H9 (cell line): ENCODE measurements at places on chromosomes 4 and X. TPM values are rescaled to one million over a fixed set of nuclear protein-coding genes. Genes with fewer than 3 reads are reported as not detected.

Gene CCDC149
- 4.5 and 5.0 TPM in 2 replicates for total RNA-seq

Gene LYAR
- total RNA-seq = 47.0 and 50.9 TPM in 2 replicates

Gene MND1
- total RNA-seq = 20.5 and 21.0 TPM in 2 replicates

DNA sequence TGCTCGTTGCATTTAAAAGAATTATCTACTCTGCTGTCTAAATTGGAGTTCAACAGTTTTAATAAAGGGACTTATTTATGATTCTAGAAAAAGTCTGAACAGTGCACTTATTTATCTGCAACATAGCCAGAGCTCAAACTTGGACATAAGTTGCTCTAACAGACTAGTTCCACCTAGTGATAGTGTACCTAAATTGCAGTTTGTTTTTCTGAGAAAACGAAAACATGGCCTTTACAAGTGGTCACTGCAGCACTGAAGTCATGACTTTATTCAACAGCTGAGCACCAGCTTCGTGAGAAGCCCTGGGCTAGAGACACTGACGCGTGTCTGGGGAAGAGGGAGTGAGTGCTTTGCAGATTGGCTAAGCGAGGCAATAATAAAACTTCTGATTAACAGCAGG lies 77.3 kb upstream of the IGSF1 start:
- H3K36me3 ChIP-seq = no peaks in the 10 kb centered on the region
- H3K4me3 ChIP-seq = peak overlapping the region; percentile 9; the same call in 1 of the 3 replicates
- no peak overlapping the region for H3K27ac ChIP-seq

DNA sequence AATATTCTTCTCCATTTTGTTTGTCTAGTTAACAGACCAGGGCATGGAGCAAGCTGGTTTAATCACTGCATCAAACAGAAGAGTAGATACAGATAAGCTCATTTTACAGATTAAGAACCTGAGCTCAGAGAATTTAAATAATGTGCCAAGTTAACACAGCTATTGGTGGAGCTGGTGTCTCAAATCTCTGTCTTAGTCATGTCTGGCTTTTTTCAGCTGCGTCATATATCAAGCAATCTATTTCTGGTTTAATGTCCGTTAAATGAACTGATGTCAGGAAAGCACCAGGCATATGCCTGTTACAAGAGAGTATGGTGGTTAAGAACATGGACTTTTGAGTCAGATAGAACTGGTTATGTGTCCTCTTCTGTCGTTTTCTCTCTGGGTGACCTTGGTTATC lies 79.8 kb upstream of the ADGRA3 start:
- H3K4me1 ChIP-seq = no peaks in the 10 kb centered on the region
- no peaks in the 10 kb centered on the region for H3K36me3 ChIP-seq
- H3K4me3 ChIP-seq = no peak overlapping the region
- H3K27ac ChIP-seq = no peak overlapping the region
- DNase-seq = no peak
- H3K27me3 ChIP-seq = no peaks in the 10 kb centered on the region

GRCh38 chrX:43141885-43142284 lies 363.9 kb upstream of the PPP1R2C start:
- H3K36me3 ChIP-seq = peaks cover 7% of the 10 kb centered on the region; the same call in 2 of the 3 replicates
- no peak overlapping the region for H3K4me3 ChIP-seq
- H3K4me1 ChIP-seq = no peaks in the 10 kb centered on the region
- no peaks in the 10 kb centered on the region for H3K27me3 ChIP-seq

DNA sequence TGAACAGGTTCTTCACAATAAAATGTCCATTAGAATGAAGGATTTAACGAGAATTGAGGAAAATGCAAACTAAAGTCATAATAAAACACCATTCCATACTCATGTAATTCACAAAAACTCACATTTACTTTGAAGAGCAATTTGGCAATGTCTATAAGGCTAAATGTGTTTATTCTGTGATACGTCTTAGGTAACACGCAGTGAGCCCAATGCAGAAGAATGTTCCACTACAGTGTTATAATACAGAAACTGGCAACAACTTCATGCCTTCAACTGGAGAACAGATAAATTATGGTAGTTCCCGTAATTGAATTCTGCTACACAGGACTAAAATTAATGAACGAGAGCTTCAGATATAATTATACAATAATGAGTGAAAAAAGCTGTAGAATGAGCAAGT lies 17.4 kb downstream of the ADH5 start:
- H3K4me3 ChIP-seq = no peak overlapping the region
- no peaks in the 10 kb centered on the region for H3K27me3 ChIP-seq
- no peak overlapping the region for H3K27ac ChIP-seq
- DNase-seq = no peak
- H3K36me3 ChIP-seq = peaks cover 31% of the 10 kb centered on the region

Gene DAPP1
- total RNA-seq = not detected in 2 replicates

- no peak overlapping the region for H3K27ac ChIP-seq
- no peaks in the 10 kb centered on the region for H3K36me3 ChIP-seq
- no peak overlapping the region for H3K4me3 ChIP-seq
- DNase-seq = no peak
- H3K4me1 ChIP-seq = no peaks in the 10 kb centered on the region
- no peaks in the 10 kb centered on the region for H3K27me3 ChIP-seq
Observed at GRCh38 chr4:70632028-70632427, 3.5 kb downstream of the ENAM start.

Gene TDO2
- total RNA-seq = not detected in 2 replicates

DNA sequence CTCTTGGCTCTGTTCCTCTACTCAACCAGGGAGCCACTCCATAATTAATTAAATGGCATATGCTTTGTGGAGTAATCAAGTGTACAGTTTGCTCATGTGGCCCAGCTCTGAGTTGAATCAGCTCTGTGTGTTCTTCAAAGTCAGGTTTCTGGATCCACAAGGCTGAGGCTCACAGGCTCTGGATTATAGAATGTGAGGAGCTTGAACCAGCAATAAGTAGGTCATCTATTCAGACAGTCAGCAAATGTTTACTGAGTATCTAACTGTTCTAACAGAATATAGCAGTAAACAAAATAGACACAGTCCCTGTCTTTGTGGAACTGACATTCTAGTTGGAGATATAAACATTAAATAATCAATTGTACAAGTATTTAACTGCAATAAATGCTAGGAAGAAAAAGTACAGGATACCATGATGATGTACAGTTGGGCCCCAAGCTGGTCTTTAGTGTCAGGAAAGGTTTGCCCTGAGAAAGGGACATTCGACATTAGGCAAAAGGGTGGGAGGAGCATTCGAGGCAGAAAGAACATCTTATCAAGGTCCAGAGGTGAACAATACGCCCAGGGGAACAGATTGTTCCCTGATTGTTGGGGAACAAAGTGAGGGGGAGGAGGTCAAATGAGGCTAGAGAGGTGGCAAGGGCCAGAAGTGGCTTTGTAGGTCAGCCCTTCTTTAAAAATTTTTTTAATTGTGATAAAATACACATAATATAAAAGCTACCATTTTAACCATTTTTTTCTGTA lies 20.5 kb upstream of the TSR2 start:
- peaks cover 8% of the 10 kb centered on the region for H3K36me3 ChIP-seq
- no peak overlapping the region for H3K27ac ChIP-seq
- no peaks in the 10 kb centered on the region for H3K4me1 ChIP-seq
- no peak for DNase-seq
- no peaks in the 10 kb centered on the region for H3K27me3 ChIP-seq

Gene SYTL5
- total RNA-seq = 0.15 TPM in 2 replicates

DNA sequence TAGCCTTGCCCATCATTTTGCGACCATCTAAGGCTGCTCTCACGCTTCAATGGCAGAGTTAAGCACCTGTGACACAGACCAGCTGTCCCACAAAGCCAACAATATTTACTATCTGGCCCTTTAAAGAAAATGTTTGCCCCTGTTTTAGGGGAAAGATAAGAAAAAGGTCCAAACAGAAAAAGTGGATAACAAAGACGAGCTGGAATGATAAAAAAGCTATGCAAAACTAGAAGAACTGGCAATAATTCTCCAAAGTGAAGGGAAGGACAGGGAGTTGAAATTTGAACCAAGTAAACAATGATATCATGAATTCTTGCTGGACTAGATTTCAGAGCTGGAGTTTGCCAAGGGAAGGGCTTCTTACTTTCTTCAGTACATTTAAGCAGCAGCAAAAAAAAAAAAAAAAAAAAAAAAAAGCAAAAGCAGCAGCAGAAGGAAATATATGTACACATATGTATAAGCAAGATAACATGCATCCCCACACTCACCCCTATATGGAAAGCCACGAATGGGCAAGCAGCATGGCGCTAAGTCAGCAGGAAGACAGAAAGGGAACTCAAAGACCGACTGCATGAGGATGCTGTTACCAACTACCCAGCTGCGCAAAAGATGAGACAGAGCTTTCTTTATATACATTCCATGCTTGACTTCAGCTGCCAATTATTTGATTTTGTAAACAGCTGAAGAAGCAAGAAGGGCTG lies 12.5 kb downstream of the TRAPPC2 start:
- H3K27ac ChIP-seq = no peak overlapping the region
- DNase-seq = no peak
- H3K36me3 ChIP-seq = peaks cover 23% of the 10 kb centered on the region
- H3K4me1 ChIP-seq = no peaks in the 10 kb centered on the region

Gene CYBB
- 0.04 and 0.07 TPM in 2 replicates for total RNA-seq

DNA sequence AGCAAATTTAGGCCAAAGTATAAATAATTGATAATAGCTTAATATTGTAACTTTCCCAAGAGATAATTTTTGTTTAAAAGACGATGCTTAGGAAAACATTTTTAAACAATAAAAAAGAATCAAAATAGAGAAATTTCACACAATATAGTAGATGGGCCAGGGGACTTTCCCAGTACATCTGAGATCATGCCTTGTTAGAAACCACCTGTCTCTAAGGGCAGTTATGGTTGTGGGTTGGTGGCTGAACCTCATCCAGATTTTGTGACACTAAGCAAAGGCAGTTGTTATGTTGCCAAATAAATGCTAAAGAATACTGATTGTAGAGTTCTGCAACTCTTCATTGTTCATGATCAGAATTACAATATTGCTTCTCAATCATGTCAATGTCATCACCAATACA lies 270.6 kb downstream of the BANK1 start:
- H3K27me3 ChIP-seq = no peaks in the 10 kb centered on the region
- H3K36me3 ChIP-seq = no peaks in the 10 kb centered on the region
- H3K27ac ChIP-seq = no peak overlapping the region

- H3K4me1 ChIP-seq = no peaks in the 10 kb centered on the region
- H3K27ac ChIP-seq = no peak overlapping the region
- no peaks in the 10 kb centered on the region for H3K27me3 ChIP-seq
- no peak for DNase-seq
- H3K4me3 ChIP-seq = no peak overlapping the region
Observed at GRCh38 chrX:154727418-154727817, 23.5 kb downstream of the GAB3 start.

DNA sequence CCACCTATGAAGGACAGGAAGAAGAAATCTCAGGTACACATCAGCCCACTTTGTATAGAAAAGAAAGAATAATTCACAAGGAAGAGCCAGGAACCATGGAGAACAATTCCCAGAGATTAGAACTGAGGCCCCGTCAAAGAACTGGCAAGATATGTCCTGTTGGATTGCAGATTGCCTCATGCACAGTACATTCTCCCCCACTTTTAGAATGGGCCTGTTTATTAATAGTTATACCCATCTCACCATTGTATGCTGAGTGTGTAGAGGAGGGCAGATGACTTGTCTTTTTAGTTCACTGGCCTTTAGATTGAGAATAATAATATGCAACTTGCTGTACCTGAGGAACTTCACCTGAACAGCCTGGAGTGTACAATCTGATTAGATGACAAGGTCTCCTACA lies 315.6 kb upstream of the HAND2 start:
- H3K27me3 ChIP-seq = no peaks in the 10 kb centered on the region
- H3K4me3 ChIP-seq = no peak overlapping the region
- no peaks in the 10 kb centered on the region for H3K4me1 ChIP-seq
- H3K36me3 ChIP-seq = peaks cover 13% of the 10 kb centered on the region
- H3K27ac ChIP-seq = no peak overlapping the region
- DNase-seq = no peak

DNA sequence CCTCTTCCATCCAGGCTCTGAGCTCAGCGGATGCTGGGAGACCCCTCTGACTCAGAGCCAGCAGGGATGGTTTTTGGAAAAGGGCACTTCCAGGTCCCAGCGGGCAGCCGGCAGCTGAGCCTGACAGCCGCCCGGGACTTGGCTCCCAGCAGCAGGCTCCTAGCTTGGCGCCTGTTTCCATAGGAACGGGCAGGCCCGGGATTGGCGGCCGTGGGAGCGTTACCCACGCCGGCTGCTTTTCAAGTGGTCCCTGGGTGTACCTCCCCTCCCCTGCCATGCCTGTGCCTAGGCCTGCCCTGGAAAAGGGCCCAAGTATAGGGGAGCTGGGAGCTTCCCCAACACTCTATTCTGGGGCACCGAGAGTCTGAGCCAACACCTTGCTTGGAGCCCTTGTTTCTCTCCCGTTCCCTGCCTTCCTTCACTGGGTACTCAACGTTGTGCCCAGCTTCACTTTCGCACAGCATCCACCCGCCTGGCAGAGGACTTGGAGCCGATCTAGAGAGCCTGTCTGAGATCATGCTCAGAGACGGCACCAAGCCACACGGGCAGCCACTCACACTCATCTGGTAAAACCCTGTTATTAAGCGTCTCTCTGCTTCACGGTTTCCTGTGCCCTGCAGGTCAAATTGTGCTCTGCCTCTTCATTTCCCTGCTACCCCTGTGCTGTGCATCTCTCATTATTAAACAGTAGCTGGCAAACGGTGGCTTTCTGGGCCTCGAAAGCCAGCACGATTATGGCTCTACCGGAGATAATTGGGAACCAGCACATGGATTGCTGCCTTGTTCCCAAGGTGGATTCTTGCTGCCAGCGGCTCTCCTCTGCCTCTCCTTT lies 521.5 kb downstream of the BCOR start:
- no peak overlapping the region for H3K4me3 ChIP-seq
- H3K27me3 ChIP-seq = no peaks in the 10 kb centered on the region
- peaks cover 1% of the 10 kb centered on the region; the same call in 2 of the 3 replicates for H3K36me3 ChIP-seq
- no peak overlapping the region for H3K27ac ChIP-seq

- H3K4me3 ChIP-seq = no peak overlapping the region
- H3K27ac ChIP-seq = no peak overlapping the region
- no peaks in the 10 kb centered on the region for H3K4me1 ChIP-seq
- DNase-seq = peak; percentile 89
Observed at GRCh38 chr4:5979981-5980380, 38.2 kb downstream of the C4orf50 start.

DNA sequence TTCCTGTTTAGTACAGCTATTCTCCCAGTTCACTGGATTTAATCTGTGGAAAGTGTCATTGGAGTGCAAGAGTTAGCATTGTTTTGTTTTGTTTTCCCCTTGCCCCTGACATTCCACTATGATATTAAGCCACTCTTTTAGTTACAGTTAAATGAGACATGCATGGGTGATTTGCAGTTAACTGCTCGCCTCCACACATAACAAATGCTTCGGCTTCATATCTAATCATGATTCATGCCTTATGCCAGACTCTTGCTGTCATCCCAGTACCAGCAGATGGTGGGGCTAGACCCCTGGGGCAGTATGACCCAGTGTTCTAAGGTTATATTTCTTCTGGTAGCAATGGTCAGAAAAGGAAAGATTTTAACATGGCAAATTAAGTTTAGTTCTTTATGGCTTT lies 80.1 kb downstream of the RAP1GDS1 start:
- no peak for DNase-seq
- H3K27me3 ChIP-seq = no peaks in the 10 kb centered on the region
- H3K27ac ChIP-seq = no peak overlapping the region
- H3K4me1 ChIP-seq = peaks cover 2% of the 10 kb centered on the region; the same call in 1 of the 2 replicates
- no peaks in the 10 kb centered on the region; the same call in 2 of the 3 replicates for H3K36me3 ChIP-seq

GRCh38 chr4:111839141-111839540 lies 306.1 kb upstream of the FAM241A start:
- no peaks in the 10 kb centered on the region for H3K4me1 ChIP-seq
- H3K27me3 ChIP-seq = no peaks in the 10 kb centered on the region
- no peak overlapping the region for H3K4me3 ChIP-seq
- no peaks in the 10 kb centered on the region for H3K36me3 ChIP-seq
